Stimulated activated CD8-positive, alpha-beta memory T cell treated with anti-CD3 and anti-CD28 coated beads, Interleukin-4, amount 100 ng/mL, for 1 hour (primary cell): ENCODE measurements at places on chromosomes 16 and 17.
A peak's percentile ranks its signal among the peaks of the same experiment; 100 is the strongest.

- no peak for DNase-seq
Measured at GRCh38 chr16:86538196-86538780, 16.7 kb downstream of the MTHFSD start.

DNA sequence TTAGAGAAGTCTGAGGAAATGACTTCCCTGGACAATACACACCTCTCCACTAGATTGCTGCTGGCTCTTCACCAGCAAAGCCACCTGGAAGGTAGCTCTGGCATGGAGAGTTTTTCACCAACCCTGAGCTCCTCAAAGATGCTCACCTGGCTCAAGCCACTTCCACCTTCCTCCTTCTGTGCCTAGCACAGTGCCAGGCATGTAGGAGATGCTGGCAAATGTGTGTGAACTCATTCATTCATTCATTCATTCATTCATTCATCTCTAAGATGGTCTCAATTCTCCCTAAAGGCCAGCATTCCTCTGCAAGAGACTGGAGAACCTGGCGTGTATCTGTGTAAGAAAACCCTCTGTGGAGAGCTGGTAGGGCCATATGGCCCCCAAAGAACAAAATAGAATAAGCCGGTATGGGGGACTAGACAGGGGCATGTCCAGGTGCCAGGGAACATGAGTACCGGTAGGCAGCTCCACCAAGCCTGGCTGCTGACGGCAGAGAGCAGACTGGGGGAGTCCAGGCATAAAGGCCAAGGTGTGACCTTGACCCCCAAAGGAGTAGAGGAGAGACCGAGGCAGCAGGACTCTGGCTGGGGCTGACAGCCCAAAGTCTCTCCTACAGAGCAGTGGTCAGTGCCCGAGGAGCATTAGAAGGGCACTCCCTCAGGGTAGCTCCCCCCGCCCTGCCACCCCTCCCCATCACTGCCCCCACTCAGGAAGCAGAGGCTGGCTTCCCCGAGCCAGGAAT, 132.2 kb upstream of the TNRC6C start:
- DNase-seq = no peak

- no peak for DNase-seq
Measured at GRCh38 chr16:58409316-58409973, 17.2 kb downstream of the GINS3 start.

DNA sequence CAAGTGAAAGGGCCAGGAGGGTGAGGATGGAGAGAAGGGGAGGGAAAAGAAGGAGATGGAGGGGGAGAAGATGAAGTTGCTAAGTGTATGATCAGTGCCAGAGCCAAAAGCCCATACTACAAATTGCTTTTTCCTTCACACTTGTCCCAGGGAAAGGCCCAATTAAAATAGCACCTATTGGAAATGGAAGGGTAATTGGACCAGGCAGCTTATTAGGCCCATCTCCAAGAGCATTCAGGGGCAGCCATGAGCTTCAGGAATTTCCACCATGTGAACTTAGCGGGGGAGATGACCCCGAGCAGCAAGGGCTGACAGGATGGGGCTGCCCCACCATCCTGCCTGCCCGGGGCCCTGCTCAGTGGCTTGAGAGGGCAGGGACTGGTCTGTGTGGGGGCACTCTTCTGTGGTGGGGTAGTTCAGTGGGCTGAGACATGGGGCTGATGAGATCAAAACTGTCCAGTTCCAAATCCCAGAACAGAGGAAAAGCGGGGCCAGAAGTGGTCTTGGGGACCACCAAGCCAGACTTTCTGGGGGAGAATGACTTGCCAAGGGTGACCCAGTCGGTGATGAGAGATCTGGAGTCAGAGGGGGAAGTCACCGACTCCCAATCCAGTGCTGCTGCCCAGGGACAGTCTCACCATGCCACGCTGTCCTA, 27.5 kb downstream of the GOSR2 start:
- DNase-seq = no peak

DNA sequence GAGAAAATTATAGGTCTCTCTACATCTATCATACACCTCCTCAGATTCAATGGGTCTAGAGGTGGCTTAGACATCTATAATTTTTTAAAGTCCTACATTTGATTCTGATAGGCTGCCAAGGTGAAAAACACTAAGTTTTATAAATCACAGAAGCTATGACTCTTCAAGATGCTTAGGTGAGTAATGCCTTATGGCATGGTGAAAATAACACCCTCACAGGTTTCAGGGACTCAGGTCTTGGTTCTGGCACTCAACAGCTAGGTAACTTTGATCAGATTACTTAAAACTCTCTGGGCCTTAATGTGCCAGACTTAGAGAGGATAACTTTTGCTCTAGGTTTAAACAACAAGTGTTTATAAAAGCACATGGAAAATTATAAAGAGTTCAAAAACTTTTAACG, 2.0 kb upstream of the COX10 start:
- no peak for DNase-seq

DNA sequence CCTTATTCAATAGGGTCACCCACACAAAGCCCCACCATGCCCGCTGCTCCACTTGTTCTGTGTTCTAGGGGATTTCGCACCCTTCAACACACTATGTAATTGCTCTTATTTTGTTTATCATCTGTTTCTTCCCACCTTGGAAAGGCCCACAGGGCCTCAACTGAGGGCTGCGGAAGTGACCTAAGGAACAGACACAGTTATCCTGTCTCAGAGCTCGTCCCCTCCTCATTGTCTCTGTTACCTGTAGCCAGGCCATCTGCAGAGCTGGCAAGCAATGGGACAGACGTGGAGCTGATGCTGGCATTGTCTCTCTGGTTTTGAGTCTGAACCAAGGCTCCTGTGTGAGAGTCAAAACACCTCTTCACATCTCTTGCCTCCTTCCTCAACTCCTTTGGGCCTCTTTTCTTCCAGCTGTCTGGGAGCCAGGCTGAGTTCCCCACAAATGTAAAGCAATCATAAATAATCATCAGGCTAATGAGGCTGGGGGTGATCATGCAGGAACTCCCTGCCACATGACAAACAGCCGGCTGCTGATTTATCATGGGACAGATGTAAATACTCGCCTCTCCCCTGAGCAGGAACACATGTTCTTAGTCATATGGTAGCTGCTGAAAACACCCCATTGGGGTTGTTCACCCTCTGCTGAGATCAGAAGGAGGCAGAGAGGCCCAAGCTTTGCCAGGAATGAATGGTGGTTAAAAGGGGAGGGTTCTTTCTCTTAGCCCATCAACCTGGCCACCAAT, 71.9 kb downstream of the AXIN2 start:
- no peak for DNase-seq

- DNase-seq = no peak
Measured at GRCh38 chr17:7416323-7416722, 3.8 kb upstream of the SPEM1 start.

GRCh38 chr16:65988024-65988595, 378.4 kb upstream of the CDH5 start:
- DNase-seq = no peak

DNA sequence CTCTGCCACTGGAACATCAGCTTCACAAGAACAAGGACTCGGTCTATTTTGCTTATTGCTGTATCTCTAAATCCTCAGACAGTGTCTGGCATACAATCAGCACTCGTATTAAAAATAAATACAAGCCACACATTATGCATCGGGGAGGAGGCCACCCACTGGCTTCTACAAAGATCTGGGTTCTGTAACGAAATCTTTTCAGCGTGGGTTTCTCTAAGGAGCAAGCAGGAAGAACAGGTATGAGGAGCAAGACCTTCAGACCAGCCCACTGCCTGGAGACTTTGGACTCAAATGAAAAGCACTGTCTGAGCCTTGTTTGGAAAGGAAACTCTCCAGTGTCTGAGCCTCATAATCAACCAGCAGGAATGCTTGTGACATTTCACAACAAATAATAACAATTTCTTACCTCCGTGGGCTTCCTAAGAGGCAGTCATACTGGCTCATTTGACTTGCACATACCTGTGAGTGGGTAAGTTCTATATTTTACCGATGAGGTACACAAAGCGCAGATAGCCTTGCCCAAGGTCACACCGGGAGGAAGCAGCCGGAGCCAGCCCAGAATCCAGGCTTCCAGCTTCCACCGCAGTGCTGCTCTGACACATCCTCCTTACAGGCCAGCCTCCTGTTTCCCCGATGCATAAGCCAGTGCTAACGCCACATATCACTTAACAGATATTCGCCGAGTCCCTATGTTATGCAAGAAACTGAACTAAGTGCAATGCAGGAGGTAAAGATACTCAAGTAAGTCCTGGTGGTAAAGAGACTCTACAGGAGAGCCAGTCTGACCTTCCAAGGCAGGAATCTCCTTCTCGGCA, 118.6 kb upstream of the TNRC6C start:
- DNase-seq = no peak

- DNase-seq = no peak
Measured at GRCh38 chr17:60080545-60080944, 1.8 kb upstream of the HEATR6 start.

DNA sequence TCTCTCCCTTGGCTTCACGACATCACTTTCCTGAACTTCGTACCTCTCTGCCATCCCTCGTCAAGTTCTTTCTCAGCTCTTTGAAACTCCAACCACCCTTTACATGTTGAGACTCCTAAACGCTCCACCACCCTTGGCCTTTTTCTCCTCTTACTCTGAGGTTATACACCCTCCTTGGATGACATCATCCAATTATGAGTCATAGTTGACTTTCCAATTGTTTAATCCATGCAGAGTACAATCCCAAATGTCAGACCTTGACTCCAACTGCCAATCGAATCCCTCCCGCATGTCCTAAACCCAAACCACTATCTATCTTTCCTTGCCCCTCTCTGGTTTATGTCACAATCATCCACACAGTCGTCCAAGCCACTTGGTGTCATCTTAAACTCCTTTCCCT, 18.4 kb upstream of the C16orf82 start:
- no peak for DNase-seq

DNA sequence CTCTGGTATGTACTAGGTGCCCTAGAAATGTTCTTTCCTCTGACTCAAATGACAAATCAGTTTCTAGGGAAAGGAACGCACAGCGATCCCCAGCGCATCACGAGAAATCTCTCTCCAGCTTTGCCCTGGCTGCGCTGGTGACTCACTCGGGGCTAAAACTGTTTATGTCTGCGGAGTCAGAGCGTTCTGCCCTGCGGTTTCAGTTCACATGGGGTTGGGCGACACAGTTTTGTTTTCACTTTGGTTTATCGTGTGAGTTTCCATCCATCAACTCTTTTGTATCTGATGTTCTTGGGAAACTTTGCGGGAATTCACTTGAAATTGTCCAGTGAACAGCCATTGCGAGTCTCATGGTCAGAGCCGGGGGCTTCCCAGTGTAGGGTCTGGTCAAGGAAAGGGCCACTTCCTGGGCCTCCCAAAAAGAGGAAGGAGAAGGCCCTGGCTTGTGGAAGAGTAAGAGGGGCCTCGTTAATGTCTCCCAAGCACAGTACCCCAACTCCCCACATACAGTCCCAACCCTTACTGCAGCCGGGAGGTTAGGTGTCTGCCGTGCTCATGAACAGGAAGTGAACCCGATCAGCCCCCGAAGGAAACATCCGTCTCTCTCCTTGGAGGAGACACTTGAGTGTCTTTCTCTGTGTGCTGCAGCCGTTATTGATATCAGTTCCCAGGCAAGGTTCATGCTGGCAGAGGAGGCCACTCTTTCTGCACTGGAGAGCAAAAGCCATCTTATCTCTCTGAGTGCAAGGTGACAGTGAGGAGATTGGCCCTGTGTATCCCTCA, 643.2 kb downstream of the WWOX start:
- peak; percentile 48 for DNase-seq

DNA sequence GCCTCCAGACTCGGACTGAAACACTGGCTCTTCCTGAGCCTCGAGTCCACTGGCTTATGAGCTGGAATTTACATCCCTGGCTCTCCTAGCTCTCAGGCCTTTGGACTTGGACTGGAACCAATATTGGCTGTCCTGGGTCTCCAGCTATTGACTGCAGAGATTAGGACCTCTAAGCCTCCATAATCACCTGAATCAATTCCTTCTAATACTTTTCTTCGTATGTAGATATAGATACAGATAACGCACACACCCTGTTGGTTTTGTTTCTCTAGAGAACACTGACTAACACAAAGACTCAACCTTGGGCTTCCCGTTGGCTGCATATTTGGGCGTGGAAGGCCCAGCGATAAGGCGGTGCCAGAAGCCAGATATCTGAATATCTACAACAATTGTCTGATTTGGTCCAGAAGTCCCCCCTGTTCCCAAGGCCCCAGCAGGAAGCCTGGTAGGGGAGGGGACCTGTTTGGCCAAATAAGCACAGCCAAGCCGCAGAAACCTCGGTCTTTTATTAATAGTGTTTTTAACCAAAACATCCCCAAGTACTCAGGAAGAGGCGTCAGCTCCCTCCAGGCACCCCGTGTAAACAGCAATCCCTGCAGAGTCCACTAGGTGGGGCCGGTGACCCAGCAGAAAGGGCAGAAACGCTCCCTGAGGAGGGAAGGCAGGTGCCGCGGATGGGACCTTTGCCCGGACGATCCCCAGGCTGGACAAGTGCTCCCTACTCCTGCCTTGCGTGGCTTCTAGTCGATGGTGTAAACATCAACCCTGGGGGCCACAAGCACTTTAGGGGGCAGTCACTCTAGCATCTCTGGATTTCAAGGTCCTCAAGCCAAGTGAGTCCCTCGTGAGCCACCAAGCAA, 57.0 kb downstream of the ABR start:
- DNase-seq = peak; percentile 77

- no peak for DNase-seq
Measured at GRCh38 chr17:81396722-81397313, 1.6 kb downstream of the BAHCC1 start.

GRCh38 chr16:31355431-31356100, 590 bp downstream of the ITGAX start:
- DNase-seq = no peak

- DNase-seq = no peak
Measured at GRCh38 chr16:23082161-23082788, 67.0 kb downstream of the USP31 start.

DNA sequence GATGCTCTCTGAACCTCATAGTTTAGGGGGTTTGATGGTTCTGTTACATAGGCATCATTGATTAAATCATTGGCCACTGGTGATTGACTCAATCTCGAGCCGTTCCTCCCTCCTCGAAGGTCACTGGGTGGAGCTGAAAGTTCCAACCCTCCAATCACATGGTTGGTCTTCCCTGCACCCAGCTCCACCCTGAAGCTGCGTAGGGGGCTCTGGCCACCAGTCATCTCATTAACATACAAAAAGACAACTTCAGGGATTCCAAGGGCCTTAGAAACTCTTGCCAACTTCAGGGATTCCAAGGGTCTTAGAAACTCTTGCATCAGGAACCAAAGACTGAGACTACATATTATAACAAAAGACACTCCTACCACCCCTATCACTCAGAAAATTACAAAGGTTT, 306.5 kb upstream of the TNRC6C start:
- no peak for DNase-seq

- DNase-seq = no peak
Measured at GRCh38 chr17:78783711-78784324, 1.7 kb upstream of the CYTH1 start.

- DNase-seq = no peak
Measured at GRCh38 chr16:88306860-88307545, 75.8 kb upstream of the ZNF469 start.
